ENCODE measurements at places on chromosomes 4 and X. TPM values are rescaled to one million over a fixed set of nuclear protein-coding genes. Genes with fewer than 3 reads are reported as not detected.

DNA sequence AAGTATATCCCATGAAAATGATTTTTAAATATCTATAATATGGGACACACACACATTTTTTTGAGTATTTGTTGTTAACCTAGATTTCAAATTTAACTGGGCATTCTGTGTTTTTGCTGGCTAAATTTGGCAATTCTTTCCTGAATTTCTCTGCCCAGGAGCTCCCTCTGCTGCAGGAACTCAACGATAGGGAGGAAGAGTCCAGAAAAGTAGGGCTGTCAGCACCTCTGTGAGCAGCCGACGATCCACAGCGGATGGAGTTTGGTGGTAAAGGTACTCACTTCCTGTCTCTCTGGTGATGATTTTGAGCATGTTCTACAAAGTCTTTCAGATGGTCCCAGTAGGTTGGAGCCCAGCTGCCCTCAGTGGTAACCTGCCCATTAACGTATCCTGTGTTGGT lies 23.1 kb upstream of the TMEM184C start:
- no peak for DNase-seq

DNA sequence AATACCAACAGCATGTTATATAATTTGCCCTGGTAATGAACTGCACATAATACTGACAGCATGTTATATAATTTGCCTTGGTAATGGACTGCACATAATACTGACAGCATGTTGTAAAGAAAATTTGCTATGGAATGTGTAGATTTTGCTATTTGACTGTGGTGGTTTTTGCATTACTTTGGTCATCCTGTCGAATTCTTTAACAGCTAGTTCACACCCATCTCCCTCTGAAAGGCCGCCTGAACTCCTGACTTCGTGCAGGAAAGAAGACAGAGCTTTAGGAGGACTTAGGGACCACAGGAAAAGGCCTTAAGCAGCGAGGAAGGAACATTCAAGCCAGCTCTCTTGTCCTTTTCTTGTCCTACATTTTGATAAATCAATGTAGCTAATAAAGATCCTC lies 45.2 kb upstream of the DCLK2 start:
- DNase-seq: no peak

DNA sequence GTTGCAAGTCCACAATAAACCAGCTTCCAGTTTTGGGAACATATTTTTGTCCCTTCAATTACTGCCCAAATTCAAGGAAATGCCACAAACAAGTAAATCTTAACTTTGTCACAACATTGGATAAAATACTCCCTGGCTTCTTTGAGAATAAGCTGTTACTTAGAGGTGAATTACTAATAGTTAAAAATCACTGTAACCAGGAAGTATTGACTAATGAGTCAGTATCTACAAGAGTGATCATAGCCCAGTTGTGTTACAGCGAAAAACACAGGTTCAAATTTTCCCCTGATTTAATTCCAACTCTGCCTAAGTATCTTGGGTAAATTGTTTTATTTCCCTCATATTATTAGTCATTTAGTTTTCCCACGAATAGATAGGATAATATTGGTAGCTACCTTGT lies 291.2 kb upstream of the PPARGC1A start:
- no peak for DNase-seq

DNA sequence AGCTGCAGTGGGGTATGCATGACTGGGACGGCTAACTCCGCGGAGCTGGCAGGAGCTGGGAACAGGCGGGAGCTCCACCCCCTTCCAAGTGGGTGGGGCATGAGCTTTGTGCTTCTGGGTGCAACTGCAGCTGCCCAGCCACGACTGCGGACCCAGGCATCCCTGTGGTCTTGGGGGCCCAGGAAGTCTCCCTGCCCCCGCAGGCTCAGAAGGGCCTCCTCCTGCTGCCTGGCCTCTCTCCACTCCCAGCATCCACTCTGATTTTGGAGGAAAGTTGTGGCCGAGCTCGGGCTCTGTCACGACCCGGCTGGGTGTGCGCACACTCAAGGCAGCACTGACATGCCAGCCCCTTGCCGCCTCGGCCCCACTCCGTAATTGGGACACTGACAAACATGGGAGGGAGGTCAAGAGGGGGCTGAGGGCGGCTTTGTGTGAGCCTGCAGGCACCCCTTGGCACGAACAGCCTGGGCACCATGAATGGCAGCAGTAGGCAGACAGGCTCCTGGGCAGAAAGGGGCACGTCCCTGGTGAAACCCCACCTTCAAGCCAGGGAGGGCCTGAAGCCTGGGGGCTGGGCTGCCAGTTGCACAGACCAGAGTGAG lies 822.6 kb downstream of the GLUD2 start:
- no peak for DNase-seq

DNA sequence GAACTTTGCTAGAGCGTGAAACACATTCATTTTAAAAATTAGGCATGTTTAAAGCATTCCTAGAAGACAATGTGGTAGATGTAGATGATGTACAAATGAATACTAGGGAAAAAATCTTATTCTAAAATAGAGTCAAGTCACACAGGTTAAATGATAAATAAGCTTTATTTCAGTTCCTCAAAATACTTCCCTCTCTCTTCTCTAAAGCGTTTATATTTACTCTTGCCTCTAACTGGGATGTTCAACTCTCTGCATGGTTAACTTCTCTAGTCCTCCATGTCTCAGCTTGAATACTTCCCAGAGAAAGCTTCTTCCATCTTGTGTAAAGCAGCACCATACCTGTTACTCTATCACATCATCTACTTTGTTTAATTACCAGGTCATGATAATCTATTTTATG lies 30.9 kb upstream of the GLRA3 start:
- DNase-seq: no peak

DNA sequence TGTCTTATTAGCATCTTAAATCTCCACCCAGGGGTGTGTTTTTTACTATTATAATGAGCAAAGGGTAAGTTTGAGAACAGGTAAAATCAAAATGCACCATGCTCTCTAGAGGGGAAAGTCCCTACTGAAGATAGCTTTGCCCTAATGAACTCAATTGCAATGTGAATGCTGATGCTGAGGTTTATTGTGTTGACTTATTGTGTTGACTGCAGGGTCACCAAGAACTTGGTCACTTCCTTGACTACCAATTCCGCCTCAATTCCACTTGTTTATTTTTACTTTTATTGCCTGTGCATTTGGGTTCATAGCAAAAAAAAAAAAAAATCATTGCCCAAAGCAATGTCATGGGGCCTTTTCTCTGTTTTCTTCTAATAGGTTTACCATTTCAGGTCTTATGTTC lies 67.7 kb upstream of the SRD5A3 start:
- no peak for DNase-seq

GRCh38 chr4:112381996-112382692 lies 85.0 kb downstream of the ALPK1 start:
- DNase-seq: no peak

- no peak for DNase-seq
These were observed 9.1 kb downstream of the CHRDL1 start for GRCh38 chrX:110786486-110786885.

GRCh38 chrX:148382983-148383382 lies 117.4 kb upstream of the AFF2 start:
- no peak for DNase-seq

GRCh38 chr4:76377911-76378310 lies 43.0 kb downstream of the CCDC158 start:
- peak; percentile 48 for DNase-seq

DNA sequence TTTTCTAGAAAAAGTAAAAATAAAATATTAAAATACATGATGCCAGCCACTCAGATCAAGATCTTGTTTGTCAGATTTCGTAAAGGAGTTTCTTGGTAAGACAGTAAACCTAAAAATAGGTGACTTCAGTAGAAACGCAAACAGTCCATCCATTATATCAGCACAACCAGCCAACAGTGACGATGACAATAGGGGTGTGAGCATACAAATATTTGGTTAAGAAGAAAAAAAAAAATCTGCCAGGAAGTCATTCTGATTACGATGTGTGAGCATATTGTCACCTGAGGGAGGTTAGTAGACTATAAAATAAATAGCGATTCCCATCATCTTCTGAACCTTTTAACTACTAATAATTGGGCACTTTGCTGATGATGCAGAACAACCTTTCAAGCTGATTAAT lies 37.6 kb downstream of the SLC7A11 start:
- no peak for DNase-seq

DNA sequence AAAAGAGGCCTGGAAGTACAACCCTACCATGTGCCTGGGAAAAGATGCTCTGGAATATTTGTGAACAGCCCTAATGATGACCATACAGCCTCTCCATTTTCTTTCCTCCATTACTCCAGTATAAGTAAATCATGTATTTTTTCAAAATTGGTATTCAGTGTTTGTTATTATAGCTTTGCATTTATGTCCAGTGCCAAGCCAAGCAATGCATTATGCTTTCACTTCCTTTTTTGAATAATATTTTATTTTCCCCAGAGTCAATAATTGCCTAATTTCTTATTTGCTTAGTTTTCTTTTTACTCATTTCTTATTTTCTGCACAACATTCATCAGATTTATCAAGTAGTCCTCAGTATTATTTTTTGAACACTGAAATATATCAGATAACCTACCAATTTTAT lies 49.3 kb upstream of the EOLA2 start:
- DNase-seq: no peak

DNA sequence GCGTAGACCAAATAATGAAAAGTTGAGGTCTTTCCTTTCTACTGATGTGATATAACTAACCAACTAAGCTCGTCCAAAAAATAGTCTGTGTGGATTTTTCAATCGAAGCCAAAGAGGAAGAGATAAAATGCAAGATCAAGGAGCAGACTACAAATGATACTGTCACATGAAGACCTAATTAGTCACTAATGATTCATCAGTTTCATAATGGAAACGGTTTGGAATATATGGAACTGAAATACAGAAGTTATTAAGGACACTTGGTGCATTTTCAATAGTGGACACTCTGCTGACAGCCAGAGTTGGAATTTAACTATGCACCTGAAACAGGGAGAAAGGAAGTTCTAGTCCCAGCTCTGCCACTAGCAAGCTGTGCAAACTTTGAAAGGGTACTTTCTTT lies 119.8 kb downstream of the GUCY2F start:
- no peak for DNase-seq

DNA sequence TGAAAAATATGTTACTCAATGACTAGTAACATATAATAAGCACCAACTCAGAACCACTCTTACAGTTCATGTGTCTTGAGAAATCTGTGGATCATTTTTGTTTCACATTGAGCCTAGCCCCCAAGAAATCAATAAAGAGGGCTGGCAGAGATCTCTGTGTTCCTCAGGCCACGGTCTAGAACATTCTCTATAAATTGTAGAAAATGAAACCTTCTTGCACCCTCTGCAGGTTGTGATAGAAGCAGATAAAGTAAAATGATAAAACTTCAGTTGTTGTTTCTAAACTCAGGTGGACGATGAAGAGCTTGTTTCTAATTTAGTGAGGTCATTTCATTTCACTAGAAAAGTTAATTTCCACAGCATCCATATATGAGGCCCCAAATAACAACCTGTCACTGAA lies 182.7 kb downstream of the KIT start:
- DNase-seq: no peak

DNA sequence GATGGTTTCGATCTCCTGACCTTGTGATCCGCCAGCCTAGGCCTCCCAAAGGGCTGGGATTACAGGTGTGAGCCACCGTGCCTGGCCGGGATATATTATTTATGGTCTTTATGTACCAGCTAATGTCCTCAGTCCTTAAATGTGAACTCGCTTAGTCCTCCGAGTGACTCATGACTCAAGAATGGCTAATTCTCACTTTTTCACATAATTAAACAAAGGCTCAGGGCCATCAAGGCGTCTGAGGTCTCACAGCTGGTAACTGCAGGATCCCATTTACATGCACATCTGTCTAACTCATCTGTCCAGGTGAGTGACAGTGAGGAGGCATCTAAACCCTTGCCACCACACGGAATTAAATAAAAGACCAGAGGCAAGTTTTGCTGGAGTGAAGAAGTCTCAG lies 73.5 kb downstream of the HS3ST1 start:
- no peak for DNase-seq

- no peak for DNase-seq
These were observed 76.8 kb downstream of the CFAP299 start for GRCh38 chr4:80412322-80412721.

GRCh38 chr4:856225-856901 lies 30.4 kb upstream of the CPLX1 start:
- no peak for DNase-seq

GRCh38 chr4:81508411-81509185 lies 36.9 kb upstream of the RASGEF1B start:
- DNase-seq: no peak

DNA sequence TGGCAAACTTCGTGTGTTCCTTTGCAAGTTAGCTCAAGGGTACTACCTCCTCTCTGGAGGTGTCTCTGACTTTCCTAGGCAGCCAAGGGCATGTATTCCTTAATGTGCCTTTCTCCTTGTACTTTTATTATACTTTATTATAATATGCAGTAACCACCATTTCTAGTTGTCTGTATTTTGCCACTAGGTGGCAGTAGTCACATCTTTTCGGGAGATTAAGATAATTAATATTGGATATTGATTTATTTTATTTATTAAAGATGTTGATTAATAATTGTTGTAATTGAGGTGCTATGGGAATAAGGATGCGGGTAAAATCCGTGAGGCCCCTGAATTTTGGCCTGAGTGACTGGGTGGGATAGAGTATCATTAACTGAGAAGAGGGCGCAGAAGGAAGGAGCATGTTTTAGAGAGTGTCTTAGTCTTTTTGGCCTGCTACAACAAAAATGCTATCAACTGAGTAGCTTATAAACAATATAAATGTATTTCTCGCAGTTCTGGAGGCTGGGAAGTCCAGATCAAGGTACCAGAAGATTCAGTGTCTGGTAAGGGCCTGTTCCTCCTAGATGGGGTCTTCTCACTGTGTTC lies 153.3 kb downstream of the TMEM164 start:
- DNase-seq: no peak

- no peak for DNase-seq
These were observed 370.0 kb downstream of the GPAT3 start for GRCh38 chr4:83905952-83906351.

- DNase-seq: no peak
These were observed 2.8 kb downstream of the GAB1 start for GRCh38 chr4:143339497-143339896.

DNA sequence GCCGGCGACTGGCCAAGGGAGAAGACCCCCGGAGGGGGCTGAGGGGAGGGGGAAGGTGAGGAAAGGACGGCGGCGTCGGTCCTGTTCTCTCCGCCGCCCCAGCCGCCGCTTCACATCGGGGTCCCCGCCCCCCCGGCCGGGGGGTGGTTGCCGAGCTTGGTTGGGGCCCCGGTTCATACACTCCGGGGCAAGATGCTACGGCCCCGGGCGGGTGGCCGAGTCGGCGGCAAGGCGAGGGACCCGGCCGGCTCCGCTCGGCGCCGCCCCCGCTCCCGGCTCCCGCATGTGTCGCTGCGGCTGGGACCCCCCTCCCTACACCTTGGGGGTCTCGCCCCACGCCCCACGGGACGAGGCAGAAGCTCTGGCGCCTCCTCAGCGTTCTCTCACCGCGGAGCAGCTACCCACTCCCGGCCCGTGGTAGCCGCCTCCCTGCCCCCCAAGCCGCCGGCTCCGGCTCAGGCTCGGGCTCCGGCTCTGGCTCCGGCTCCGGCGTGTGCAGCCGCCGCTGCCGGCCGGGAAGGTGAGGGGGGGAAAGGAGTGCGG lies 461 bp downstream of the FBXW7 start:
- peak; percentile 67 for DNase-seq

- no peak for DNase-seq
These were observed 42.0 kb upstream of the ARSJ start for GRCh38 chr4:114021451-114021850.

The SHROOM4 gene
- total RNA-seq: not detected

The CT45A10 gene
- not detected for total RNA-seq

The C4orf36 gene
- total RNA-seq: not detected

The KIAA1210 gene
- total RNA-seq: not detected

The SLC49A3 gene
- 2.1 TPM for total RNA-seq

The MAGIX gene
- total RNA-seq: 0.91 TPM

The MAGEA2 gene
- not detected for total RNA-seq

The HPGD gene
- 10.7 TPM for total RNA-seq

The SEC24D gene
- total RNA-seq: 28.4 TPM

The ZNF157 gene
- total RNA-seq: 1.1 TPM

Data from activated naive CD8-positive, alpha-beta T cell treated with anti-CD3 and anti-CD28 coated beads, Interleukin-2, amount 10 ng/mL, durations not matched to agents 7 days and 5 days (primary cell).